Myocyte (in vitro differentiated cells): ENCODE measurements at places on chromosomes 3 and 15. TPM values are rescaled to one million over a fixed set of nuclear protein-coding genes. Genes with fewer than 3 reads are reported as not detected.

- DNase-seq: peak; percentile 25
Measured at GRCh38 chr3:196868297-196868661, 559 bp downstream of the SENP5 start.

GRCh38 chr15:100601163-100601562 is 821 bp downstream of the LINS1 start:
- no peak for DNase-seq

DNA sequence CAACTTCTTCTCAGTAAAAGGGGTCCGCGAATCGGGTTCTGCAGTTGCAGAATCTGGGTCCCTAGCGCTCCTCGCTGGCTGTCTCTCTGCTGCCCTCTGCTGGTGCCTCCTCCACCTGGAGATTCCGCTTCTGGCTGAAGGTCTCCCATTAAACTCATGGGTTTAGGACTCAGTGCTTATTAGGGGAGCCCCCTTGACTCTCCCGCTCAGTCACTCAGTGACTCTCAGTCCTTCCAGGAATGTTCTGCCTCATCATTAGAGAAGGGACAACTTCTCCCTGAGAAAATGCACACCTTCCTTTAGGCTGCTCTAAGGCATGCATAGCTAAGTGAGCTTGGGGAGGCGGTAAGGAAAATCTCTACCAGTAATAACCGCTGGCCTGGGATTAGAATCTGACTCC is 7.1 kb downstream of the CPN2 start:
- DNase-seq: peak; percentile 53

GRCh38 chr15:43293432-43293831 is 26.7 kb upstream of the TGM5 start:
- DNase-seq: no peak

- no peak for DNase-seq
Measured at GRCh38 chr15:31435912-31436628, 109.4 kb downstream of the KLF13 start.

Gene AQP9
- total RNA-seq: 0.13 TPM in 1 of 2 replicates, not detected in the other

Gene B3GALNT1
- 0.99 and 2.3 TPM in 2 replicates for total RNA-seq
